ENCODE measurements at places on chromosomes 7 and 10.

GRCh38 chr10:63819753-63820329 lies 298.6 kb downstream of the REEP3 start:
- peak; percentile 84 for DNase-seq

DNA sequence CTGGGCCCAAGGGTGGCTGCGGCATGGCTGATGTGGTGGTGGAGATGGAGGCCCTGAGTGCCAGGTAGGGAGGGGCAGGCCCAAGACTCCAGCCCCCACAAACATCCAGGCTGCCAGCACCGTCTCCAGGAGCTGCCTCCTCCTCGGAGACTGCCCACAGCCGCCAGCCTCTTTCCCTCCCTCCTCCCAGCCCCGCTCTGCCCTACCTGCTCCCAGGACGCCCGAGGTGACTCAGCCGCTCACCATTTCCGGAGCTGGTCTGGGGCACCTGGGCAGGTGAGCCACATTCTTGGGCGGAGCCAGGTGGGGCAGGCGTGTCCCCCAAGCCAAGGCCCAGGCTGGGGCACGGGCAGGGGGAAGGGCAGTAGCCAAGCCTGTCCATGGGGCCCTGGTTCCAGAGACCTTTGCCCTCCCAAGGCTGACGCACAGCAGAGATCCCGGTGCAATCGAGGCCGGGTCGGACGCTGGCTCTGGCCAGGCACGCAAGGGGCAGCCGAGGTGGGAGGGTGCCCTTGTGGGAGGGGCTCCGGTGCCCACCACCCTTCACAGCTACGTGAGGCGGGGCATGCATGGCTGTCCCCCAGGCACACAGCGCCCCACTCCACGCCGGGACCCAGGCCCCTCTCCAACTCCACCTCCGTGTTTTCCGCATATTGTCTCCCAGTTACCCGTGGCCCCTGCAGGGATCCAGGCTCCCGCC lies 8.8 kb downstream of the ADAP1 start:
- peak; percentile 99 for DNase-seq

DNA sequence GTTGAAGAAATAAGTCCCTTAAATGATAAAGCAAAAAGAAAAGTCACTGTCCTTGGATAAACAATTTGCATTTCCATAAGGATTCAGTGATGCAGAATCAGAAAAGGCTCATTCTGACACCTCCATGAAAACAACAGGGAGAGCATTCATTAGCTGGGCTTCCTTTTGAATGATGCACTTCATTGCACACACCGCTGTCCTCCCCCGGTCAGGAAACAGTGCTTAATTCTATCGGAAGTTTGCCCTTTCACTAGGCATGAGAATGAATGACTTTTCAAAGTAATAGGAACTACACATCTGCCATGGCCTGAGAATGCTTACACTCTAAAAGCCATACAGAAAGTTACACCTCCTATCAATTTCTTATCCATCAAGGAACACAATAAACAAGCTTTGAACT lies 4.2 kb downstream of the PCDH15 start:
- no peak for DNase-seq

DNA sequence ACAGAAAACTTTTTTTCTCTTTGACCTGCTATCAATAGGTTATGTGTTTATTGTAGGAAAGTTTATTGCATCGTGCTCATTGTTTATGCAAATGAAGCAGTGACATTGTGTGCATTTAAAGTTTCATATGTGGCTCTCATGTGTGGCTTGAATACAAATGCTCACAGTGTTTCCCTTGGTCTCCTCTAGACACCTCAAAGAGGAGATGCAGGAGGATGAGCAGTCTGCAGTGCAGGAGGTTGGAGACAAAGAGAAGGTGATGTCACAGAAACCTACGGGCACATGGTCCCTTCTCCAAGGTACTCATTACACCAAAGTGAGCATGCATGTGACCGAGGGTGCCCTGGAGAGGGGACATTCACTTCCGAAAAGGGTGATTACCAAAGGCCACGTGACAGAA lies 430.2 kb downstream of the INHBA start:
- no peak for DNase-seq

GRCh38 chr10:78062296-78062695 lies 28.6 kb downstream of the RPS24 start:
- no peak for DNase-seq

DNA sequence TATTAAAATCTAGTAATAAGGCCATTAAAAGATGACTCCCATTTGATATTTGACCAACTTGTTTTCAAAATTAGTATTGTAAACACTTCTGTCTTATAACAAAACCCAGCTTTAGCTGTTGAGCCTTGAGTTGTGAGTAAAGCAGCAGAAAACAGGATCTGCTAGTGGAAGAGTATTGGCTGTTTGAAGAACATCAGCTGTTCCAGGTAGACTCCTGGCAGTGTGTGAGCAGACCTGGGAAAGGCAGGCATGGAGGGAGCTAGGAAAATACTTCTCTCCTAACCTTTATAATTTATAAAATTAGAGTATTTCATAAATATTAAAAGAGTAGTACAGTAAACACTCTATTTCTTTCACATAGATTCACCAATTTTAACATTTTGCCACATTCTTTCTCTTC lies 29.0 kb downstream of the KAT6B start:
- DNase-seq, result no peak

DNA sequence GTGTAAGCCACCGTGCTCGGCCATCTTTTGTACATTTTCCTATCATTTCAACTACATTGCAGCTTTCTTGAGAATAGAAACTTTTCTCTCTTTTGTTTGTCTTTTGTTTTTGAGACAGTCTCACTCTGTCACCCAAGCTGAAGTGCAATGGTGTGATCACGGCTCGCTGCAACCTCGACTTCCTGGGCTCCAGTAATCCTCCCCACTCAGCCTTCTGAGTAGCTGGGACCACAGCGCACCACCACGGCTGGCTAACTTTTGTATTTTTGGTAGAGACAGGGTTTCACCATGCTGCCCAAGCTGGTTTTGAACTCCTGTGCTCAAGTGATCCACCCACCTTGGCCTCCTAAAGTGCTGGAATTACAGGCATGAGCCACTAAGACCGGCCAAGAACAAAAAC lies 31.3 kb upstream of the DAGLB start:
- no peak for DNase-seq

- DNase-seq, result no peak
Observed at GRCh38 chr10:97566336-97566996, 6.1 kb upstream of the ANKRD2 start.

DNA sequence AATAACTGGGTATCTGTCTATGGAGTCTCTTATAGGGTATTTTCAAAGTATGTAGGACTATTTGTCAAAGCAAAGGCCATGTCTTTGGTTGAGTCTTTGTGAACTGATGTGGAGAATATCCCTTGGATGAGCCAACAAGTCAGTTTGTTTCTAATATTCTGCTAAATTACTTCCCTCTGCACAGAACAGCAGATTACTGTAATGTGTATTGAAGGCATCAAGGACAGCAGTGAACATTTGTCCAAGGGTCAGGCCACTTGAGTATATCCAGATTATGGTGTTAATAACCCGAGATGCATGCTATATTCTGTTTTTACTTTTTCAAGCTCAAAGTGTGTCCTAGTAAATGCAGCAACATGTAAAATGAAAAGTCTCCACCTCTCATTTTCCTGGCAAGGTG lies 144.2 kb upstream of the GLI3 start:
- DNase-seq, result no peak

DNA sequence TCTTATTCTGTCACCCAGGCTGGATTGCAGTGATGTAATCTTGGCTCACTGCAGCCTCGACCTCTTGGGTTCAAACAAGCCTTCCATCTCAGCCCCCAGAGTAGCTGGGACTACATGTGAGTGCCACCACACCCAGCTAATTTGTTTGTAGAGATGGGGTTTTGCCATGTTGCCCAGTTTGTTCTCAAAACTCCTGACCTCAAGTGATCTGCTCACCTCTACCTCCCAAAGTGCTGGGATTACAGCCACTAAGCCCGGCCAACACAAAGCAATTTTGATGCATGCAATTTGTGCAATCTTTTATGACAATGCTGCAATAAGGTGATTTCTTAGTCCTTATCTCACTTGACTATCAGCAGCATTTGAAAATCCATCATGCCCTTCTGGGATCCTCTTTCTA lies 333.1 kb downstream of the FRMD4A start:
- no peak for DNase-seq

GRCh38 chr10:76394707-76395042 lies 963.3 kb downstream of the LRMDA start:
- DNase-seq, result no peak

GRCh38 chr7:15284396-15284795 lies 277.4 kb downstream of the AGMO start:
- DNase-seq, result no peak

GRCh38 chr7:18212758-18213157 lies 185.1 kb upstream of the PRPS1L1 start:
- DNase-seq, result no peak

- DNase-seq, result peak; percentile 64
Observed at GRCh38 chr10:6145166-6145987, 56.5 kb downstream of the RBM17 start.

DNA sequence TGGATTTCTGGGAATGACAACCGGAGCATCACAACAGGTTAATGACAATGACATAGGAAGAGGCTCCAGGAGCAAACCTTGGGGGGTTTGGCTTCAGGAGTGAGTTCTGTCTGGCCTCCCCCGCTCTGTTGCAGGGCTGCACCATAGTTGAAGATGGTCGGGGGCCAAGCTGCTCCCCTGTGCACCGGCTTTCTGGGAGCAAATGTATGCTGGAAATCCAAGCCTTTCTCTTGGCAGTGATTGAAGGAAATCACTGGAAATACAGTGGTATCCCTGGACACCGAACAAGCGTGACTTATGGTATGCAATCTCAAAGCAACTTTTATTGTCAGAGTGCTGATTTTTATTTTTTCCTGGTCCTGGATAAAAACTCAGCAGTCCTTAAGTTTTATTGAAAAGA lies 251.9 kb upstream of the ZNF32 start:
- no peak for DNase-seq

- DNase-seq, result no peak
Observed at GRCh38 chr10:23368816-23369640, 24.4 kb upstream of the C10orf67 start.

- DNase-seq, result no peak
Observed at GRCh38 chr7:135853008-135853407, 104.4 kb upstream of the FAM180A start.

DNA sequence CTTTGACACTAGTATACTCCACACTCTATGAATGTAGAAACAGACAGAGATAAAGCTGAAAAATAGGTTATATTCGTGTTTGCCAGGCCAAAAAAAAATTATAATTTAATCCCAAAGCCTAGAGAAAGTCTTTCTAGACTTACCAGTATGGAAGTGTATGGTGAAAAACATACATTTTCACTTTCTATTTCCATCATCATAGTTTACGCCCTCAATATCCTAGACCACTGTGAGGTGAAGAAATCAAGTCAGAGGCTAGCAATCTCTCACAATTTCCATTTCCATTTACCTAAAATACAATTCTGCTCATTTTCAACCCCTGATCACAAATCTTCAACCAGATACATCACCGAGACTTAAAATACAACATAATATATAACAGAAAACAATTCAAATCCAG lies 16.2 kb downstream of the GPR22 start:
- DNase-seq, result no peak

GRCh38 chr10:31906039-31906438 lies 22.6 kb downstream of the ARHGAP12 start:
- no peak for DNase-seq

- DNase-seq, result no peak
Observed at GRCh38 chr7:31885171-31885570, 185.0 kb downstream of the PDE1C start.

GRCh38 chr7:99648843-99649242 lies 31.0 kb downstream of the CYP3A5 start:
- DNase-seq, result no peak

DNA sequence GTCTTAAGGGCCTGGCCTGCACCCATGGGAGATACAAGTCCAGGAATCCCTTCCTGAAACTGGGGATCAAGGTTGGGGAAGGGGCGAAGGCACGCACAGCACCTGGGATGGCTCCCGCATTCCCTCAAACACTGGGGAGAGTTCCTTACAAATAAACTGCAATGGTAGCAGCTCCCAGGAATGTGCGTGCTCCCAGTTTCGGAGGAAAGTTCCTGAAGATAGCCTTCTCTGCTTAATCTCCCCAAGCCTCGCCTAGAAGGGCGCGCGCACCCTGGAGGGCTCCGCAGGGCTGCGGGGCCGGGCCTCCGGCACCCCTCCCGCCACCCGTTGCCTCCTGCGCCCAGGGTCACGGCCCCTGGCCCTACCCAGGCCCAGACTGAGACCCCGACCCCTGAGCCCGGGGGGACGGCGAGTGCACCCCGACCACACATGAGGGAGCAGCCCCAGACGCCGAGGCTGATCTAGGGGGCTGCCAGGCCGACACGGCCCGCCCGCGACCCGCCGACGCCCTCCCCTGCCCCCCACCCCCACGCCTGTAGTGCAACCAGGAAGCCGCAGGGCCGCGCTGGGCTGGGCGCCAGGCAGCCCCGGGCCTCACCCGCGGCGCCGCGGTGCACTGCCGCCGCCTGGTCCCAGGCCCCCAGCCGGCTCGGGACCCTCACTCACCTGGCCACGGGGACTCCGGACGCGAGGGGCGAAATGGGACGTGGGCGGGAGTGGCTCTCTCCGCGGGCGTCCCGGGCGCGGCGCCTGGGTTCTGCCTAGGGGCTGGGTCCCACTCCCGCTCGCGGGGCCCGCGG lies 460 bp downstream of the ANXA11 start:
- DNase-seq, result no peak

DNA sequence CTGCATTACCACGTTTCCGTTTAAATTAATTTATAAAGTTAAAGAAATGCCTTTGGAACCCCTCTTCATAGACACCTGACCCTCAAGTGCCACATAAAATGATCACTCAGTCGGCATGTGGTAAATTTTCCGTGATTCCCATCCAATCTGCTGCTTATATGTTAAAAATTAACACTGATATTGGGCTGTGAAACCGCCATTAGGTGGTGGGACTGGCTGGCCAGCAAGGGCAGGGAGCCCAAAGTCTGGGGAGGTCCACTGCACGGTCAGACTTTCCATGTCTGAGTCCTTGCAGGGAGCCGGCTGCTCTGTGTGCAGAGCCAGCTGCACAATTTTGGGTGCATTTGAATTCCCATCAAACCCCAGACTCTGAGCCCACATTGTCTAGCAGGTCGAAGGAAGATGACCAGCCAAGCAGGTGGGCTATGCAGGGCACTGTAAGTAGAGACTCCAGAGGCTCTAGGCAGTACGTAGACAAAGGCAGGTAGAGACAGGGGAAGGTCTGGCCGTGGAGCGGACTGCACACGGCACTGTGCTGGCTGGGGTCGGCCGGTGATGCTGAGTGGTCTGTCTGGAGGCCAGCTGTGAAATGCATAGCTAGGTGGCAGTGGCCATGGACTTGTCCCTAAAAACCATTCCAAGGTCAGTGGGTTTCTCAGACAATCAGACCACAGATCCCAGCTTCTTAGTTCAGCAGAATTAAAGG lies 122.9 kb downstream of the SH3PXD2A start:
- DNase-seq, result no peak

DNA sequence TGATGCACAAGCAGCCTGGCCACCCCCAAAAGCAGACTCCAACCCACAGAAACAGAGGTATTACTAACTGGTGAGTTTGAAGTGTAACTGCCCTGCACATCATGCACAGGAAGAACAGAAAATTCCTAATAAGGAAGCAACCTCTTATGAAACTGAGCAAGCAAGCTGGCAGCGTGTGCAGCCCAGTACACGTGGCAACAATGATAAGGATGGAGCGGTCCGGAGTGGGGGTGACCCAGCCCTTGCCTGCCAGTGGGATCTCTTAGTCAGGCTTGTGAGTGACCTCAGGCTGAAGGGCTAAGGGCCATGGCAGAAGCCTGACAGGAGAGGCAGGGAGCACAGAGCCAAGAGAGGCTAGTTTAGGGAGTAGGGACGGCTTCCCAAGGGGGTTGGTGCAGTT lies 22.1 kb upstream of the AOAH start:
- DNase-seq, result no peak

Measured in Caco-2 (cell line).